Eye (tissue), 1 donor: ENCODE measurements at places on chromosomes 11 and 22.

GRCh38 chr11:38900211-38900610 is 2302.2 kb upstream of the RAG2 start:
- no peak for DNase-seq

DNA sequence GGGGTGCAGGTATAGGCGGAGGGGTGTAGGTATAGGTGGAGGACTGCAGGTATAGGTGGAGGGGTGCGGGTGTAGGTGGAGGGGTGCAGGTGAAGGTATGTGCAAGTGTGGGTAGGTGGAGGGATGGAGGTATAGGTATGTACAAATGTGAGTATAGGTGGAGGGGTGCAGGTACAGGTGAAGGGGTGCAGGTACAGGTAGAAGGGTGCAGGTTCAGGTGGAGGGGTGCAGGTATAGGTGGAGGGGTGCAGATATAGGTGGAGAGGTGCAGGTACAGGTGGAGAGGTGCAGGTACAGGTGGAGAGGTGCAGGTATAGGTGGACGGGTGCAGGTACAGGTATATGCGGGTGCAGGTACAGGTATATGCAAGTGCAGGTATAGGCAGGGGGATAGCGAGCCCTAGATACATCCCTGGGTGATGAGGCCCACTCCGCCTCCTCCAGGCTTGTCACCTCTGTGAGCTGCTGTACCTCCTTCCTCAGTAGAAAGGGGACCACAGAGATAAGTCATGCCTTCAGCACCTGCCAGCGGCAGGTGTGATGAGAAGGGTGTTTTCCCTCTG is 17.2 kb downstream of the LINC01488 start:
- no peak for DNase-seq

DNA sequence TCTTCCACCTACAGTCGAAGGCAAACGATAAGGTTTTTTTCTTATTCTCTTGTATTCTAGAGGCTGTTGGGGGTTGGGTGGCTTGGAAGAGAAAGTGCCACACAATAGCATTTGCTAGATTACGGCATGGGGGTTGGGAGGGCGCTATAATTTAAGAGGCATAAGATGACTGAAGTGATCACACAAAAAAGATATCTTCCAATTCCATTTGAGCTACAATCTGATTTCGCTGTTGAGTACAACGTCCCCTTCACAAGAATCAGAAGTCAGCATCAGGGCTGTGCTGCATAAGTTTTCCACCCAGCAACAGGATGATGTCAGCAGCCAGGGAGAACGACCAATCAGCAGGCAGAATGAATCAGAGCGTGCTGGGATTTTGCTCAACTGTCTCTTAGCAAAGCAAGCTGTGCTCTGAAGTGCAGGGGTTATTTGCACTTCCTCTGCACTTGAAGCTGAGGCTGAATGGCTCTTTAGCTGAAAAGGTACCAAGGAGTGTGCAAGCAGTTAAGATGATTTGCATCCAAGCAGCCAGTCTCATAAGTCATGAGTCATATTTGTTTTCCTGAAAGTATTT is 23.2 kb upstream of the SESN3 start:
- peak; percentile 97 for DNase-seq

GRCh38 chr22:43624144-43624998 is 187.7 kb downstream of the EFCAB6 start:
- no peak for DNase-seq

DNA sequence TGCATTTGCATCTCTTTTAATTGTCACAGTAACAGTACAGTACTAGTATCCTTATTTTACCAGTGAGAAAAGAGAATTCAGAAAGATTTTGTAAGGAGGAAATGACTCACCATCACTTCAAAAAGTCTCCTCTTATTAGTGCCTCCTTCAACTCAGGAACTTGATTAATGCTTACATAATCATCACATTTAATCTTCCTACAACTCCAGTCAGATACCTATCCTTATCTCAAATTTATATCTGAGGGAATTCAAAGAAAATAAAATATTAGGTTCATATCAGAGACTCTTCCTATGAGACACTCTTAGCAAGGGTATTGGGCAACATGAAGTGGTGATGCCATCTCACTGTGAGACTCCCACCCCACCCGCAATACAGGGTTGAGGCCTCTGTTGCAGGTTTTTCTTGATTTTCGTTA is 26.1 kb upstream of the CTSC start:
- no peak for DNase-seq

GRCh38 chr11:72613977-72614376 is 60.2 kb downstream of the PDE2A start:
- no peak for DNase-seq

- DNase-seq: no peak
Measured at GRCh38 chr22:20909543-20910303, 7.5 kb upstream of the CRKL start.

GRCh38 chr22:45757068-45757467 is 85.4 kb downstream of the ATXN10 start:
- peak; percentile 65 for DNase-seq

GRCh38 chr11:521177-521688 is 14.1 kb downstream of the HRAS start:
- no peak for DNase-seq

DNA sequence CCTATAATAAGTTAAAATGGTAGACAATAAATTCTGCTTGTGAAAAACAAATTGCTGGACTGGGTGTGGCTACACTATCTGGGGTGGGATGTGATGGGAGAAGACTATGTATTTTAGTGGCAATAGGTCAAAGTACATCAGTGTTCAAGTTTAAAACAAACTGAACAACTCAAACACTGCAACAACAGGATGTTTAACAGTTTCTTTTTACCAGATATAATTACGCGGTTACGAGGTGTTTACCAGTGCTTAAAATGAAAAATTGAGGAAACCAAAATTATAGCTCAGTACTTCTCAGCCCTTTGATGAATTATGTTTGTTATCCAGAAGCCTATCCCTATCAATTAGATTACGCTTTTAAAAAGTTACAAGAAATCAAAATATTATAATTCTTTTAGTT is 3.2 kb downstream of the PRDM10 start:
- DNase-seq: no peak

DNA sequence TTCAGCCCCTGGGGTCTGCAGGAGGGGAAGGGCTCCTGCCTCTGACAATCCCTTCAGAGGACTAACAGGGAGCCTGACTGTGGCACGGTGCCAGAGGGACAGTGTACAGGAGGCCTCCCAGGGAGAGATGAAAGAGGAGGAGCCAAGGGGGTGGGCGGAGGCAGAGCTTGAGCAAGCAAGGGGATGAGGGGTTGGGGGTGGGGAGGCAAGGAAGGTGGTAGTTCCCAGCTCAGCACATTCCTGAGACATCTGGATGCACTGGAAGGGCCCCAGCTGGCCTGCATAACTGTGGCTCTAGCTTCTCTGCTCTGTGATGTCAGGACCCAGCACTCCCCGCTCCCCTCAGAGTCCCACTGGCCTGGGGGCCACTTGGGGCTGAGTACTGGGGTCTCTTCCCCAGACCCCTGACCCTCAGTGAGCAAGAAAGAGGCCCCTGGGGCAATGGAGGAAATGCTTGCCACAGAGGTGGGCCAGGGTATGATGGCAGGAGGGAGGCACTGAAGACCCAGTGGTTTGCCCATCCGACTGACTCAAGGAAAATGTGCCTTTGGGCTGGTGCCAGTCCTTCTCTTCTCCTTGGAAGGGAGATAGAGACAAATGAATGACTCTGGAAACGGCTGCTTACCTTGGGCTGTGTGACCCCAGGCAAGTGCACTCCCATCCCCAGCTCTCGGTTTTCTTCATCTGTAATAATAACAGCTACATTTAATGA is 13.3 kb downstream of the CREB3L1 start:
- peak; percentile 92 for DNase-seq

- DNase-seq: no peak
Measured at GRCh38 chr22:46029574-46030200, 52.7 kb upstream of the WNT7B start.

DNA sequence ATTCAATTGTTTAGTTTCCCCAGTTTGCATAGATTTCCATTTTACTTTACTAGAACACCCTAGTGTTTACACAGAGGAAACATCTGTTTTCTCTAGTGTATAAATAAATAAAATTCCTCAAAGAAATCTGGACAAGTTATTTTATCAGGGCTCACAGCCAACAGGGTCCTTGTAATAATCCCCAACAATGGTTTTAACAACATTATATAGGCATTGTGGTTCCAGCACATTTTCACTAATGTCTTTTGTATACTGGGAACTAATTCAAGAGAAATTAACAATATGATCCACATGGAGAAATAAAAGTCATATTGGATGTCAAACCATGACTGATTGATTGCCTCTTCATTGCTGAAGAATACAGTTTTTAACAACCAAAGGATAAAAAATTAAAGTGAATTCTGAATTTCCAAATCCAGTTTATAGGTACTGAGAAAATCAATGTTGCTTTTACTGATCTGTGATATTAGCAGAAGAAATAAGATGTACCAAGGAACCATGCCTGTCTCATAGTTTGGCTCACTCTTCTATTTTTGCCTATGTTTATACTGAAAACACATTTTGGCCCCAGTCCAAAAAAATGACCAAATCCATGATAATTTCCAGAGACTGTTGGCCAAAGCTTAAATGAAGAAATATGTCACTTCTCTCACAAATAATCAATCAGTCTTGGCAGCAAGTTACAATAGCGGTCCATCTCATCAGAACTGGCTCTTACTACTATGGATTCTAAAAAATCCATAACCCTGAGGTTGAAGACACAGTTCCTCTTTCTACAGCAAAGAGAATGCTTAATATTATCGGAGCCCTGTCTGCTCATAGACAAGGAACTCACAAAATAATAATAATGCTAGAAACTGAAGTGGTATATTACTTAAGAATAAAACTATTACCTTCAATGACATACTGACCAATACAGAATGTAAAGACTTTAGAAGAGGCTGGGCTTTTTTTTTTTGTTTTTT is 1.4 kb upstream of the MS4A13 start:
- peak; percentile 37 for DNase-seq

GRCh38 chr11:62124186-62125113 is 639 bp downstream of the INCENP start:
- peak; percentile 51 for DNase-seq

GRCh38 chr11:15195454-15196200 is 80.9 kb downstream of the INSC start:
- DNase-seq: no peak

DNA sequence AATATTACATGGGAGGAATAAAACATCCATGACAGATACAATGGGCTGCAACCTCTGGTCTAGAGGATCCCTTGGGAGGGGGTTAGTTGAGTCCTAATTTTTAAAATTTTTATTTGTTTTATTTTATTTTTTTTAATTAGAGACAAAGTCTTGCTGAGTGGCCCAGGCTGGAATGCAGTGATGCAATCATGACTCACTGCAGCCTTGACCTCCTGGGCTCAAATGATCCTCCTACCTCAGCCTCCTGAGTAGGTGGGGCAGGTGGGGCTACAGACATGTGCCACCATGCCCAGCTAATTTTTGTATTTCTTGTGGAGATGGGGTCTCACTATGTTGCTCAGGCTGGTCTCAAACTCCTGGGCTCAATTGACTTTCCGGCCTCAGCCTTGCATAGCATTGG is 43.1 kb downstream of the FDX1 start:
- no peak for DNase-seq

GRCh38 chr11:121194731-121195596 is 93.9 kb downstream of the TECTA start:
- peak; percentile 94 for DNase-seq

DNA sequence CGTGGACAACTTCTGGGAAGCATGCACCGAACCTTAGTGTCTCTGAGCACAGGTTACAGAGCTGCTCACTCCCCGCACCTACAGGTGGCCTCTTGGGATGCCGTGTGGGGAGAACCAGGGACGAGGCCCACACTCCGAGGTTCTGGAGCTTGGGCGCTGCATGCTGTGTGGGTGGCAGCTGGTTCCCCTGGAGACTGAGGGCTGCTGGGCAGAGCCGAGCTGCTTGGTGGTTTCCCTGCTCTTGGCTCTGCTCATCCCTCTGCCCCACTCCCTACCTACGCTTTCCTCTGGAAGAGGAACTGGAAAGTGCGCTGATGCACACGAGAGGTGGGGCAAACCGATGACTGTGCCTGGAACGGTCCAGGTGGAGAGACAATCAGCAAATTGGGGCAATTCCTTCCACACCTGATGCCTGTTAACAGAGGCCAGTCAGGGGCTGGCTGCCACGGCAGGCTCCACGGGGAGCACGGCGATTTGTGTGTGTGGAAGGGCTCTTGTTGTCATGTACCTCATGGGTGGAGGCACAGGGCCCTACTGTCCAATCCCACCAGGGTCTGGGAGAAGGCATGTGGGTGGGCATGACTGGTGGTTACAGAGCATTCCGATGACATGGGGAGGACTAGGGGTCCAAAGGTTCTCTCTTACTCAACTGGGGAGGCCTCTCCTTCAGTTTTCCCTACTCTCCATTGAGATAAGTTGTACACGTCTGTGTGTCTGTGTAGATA is 60.9 kb downstream of the ST14 start:
- DNase-seq: no peak

GRCh38 chr22:41697126-41697775 is 2.1 kb upstream of the MEI1 start:
- peak; percentile 99 for DNase-seq

DNA sequence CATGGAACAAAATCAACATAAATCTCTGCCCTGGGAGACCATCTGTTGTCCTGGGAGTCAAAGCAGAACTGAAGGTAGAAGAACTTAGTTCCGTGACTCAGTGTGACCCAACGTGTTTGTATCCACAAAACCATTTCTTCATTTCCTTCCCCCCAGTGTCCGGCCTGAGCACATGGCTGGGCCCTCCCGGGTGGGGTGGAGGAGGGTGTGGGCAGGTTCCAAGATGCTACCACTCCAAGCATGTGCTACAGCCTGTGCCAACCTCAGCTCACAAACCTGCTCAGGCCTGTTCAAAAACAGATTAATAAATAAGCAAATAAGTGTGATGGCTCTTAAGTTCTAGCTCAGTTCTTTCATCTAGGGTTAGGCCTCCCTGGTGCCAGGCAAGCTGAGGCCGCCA is 55.3 kb downstream of the SHANK2 start:
- DNase-seq: no peak

GRCh38 chr22:25900880-25901279 is 158.9 kb downstream of the MYO18B start:
- DNase-seq: no peak

DNA sequence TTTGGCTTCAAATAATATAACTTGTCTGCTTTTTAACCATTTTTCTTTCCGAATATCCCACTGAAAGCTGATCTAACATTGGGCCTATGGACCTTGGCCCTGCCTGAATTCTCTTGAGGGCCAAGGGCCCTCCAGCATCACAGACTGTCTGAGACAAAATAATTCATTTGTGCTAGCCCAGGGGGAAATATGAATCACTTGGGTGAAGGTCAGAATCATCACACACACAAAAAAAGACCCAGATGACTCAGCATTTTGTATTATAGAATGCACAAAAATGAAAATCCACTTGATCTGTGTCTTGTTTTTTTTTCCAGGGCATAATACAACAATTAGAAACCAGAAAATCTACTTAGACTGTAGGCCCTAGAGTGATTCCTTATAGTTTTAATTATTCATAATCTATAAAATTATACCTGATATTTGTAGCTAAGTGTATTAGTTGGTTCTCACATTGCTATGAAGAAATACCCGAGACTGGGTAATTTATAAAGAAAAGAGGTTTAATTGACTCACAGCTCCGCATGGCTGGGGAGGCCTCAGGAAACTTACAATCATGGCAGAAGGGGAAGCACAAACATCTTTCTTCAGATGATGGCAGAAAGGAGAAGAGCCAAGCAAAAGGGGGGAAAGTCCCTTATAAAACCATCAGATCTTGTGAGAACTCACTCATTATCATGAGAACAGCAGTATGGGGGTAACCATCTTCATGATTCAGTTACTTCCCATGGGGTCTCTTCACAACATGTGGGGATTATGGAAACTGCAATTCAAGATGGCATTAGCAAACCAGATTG is 15.6 kb upstream of the RDX start:
- no peak for DNase-seq

- DNase-seq: no peak
Measured at GRCh38 chr22:49106842-49107152, 720.9 kb downstream of the BRD1 start.

- peak; percentile 77 for DNase-seq
Measured at GRCh38 chr11:130719220-130719915, 196.9 kb downstream of the SNX19 start.
